Cerebellar nuclear complex (tissue), 1 donor: ENCODE measurements at places on chromosomes 13 and 19.
A peak's percentile ranks its signal among the peaks of the same experiment; 100 is the strongest.

GRCh38 chr19:7074705-7075282, 5.3 kb downstream of the ZNF557 start:
- no peak for DNase-seq

DNA sequence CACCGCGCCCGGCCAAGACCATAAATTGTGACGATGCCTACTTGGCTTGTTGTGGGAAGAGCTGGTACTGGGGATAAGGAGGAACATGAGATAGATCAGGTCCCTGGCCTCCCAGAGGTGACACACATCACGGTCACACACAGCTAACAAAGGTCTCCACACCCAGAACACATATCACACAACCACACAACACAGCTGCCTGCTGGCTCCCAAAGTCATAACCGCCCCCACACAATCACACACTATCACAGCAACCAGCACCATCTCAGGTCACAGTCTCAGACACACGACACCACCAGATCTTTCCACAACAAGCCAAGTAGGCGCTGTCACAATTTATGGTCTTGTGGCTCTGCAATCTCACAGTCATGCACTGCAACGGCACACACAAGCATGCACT, 5.7 kb downstream of the COL5A3 start:
- no peak for DNase-seq

DNA sequence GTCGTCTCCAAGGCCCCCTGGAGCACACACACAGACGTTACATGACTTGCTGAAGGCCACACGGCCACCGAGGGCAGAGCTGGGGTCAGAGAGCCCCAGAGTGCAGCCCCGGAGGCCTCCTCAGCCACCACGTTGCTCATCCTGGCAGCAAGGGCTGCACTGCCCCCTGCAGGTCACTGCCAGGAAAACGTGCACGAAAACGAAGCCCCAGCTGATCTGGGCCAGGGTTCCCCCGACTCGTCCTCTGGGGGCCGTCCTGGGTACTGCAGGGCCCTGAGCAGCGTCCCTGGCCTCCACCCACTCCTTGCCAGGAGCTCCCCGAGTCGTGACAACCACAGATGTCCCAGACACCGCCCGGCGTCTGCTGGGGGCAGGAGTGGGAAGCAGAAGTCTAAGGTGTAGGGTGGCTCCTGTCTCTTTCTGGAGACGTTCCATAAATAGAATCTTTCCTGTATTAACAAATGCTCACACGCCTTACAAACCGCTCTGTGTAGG, 3.4 kb downstream of the TPGS1 start:
- peak; percentile 3 for DNase-seq

GRCh38 chr19:19137556-19138108, 646 bp downstream of the TMEM161A start:
- no peak for DNase-seq

DNA sequence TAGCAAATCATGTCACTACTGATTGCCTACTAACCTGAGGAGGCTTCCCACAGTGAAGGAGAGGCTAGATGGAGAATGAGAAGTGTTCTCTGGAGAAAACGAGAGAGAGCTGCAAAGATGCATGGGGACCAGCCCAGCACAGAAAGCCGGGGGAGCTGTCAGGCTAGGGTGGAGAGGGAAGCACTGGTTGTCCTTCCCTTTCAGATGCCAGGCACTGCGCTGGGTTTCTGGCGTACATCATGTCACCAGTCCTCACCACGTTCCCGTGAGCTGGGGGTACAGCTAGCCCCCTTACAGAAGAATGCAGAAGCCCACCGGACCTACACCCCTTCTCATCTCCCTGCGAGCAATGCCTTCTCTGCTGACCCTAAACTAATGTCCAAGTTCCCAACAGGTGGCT, 86.0 kb downstream of the STK24 start:
- no peak for DNase-seq

DNA sequence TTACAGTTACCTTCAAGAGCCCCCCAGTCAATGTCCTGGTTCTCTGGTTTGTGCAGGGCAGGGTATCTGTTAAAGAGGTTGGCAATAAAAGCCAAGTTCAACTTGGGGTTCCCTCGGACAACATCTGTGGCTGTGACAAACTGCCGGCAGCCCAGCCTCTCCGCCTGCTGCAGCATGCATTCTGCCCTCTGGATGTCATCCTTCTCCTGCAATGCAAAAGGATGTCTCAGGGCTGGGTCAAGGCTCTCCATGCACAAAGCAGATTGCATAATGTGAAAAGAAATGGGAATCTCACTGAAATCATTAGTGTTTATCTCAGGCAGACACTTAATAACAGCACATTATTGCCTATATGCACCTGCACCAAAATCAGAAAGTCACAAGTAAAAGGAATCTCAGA, 35.1 kb downstream of the LCP1 start:
- DNase-seq, result no peak

- DNase-seq, result no peak
Measured at GRCh38 chr13:30857018-30857417, 49.1 kb upstream of the MEDAG start.

DNA sequence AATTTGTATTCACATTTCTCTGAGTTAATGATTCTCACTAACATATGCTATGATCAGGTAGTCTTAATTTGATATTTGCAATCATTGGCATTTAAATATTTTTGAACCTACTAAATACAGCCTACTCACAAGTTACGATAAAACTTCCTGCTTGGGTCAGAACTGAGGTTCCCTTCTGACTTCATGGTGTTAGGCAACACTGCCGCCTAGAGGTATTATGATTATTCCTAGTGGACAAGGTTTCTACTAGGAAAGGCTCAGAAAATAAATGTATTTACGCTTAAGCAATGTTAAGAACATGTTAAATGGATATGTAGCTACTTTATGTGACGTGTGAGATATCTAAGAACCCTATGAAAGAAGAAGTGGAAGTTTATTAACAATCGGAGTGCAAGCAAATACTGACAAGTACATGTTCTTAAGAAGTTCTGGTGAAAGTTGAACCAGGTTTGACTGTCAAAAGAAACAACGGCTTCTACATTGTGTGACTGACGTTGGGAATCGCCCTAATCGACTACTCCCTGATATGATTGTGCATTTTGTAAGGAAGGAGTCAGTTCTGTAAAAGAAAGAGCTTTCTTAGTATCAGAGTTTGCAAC, 1395.8 kb downstream of the SLITRK5 start:
- no peak for DNase-seq

GRCh38 chr19:32268381-32268780, 77.0 kb upstream of the ZNF507 start:
- no peak for DNase-seq

DNA sequence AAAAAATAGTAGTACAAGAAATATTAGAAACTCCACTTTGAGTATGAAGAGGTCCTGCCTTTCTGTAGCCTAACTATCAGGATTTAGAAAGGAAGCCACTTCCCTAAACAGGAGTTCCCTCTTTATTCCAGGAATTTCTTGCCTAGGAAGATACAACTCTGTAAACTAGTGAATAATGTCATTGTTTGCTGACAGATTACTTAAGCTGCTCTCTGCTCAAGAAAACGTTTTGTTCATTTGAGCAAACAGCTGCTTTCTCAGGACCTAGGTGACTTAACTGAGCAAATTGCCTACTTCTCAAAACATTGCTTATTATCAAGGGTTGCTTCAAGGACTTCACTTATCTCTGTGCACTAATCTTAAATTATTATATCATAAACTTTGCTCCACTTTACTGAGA, 1419.4 kb upstream of the SLC10A2 start:
- DNase-seq, result no peak

- DNase-seq, result no peak
Measured at GRCh38 chr13:113468472-113469201, 15.3 kb upstream of the ADPRHL1 start.

DNA sequence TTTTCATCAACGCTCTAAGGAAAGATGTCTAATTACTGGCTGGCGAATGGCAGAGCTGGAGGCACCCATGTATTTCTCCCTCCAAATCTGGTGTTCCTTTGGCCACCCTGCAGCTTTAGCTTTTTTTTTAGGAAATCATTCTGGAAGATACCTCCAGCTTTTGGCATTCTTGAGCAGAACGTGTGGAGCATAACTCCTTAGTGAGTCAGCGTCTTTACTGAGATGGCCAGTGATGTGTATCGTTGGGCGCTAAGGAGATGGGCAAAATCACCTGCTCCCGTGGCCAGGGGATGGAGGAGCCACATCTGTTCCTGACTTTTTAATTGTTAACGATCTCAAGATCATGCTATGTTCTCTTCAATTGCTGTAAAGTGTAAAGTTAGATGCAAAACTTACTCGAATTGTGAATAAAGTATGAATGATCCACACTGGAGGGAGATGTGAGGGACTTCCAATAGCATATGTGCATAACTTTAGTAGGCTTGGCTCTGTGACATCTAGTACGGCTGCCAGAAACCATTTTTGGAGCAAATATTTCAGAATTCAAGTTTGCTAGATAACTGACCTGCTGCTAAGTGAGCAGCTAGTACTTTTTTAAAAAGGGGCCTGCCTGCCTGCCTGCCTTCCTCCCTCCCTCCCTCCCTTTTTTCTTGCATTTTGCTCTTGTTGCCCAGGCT, 24.4 kb upstream of the C1QTNF9 start:
- DNase-seq, result no peak

DNA sequence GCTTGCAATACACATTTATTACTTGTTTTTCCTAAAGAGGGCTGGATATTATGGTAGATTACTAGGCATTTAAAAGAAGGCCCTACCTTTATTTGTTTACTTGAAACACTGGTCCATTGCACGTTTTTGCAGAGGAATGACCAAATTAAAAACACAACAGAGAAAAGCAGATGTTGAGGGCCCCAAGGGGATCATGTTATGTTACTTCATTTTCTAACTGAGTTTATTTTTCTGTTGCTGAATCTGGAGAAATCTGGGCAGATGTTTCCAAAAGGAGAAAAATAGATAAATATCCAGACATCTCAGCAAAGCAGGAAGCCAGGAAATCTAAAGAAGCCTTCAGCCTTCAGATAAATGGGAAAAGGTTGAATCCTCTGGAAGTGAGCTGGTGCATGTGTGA, 353.0 kb downstream of the NDFIP2 start:
- DNase-seq, result no peak

DNA sequence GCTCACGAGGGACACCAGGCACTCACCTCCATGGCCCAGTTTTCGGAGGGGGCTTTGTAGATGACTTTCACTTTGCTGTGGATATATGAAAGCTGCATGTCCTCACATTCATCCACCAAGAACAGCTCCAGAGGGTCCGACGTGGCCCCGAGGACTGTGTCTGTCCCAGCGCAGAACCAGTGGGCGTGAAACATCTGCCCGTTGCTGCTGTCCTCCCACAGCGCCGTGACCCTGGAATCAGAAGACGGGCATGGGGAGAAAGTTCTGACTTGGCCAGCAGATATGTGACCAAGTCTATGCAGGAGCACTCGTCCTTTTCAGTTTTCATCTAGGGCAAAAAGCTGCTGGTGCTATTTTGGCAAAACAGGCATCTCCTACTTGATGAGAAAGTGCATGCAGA, 29.7 kb upstream of the EIF3G start:
- DNase-seq, result no peak

DNA sequence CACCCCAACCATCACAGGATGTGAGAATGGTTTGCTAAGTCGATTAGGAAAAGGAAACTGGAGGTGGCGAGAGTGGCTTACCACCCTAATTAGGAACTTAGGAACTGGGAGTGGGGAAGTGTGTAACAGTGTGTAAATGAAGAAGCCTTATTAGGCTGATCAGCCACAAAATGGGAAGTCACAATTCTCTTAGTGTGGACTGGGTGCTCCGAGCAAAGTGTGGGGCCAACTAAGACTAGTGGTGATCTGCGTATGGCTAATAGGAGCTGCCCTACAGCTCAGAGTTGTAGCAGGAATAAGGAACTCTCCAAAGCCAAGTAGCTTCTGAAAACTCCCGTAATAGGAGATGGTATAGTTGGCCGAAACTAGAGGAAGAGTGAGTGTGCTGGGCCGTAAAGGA, 7.6 kb downstream of the SIGLEC11 start:
- no peak for DNase-seq

DNA sequence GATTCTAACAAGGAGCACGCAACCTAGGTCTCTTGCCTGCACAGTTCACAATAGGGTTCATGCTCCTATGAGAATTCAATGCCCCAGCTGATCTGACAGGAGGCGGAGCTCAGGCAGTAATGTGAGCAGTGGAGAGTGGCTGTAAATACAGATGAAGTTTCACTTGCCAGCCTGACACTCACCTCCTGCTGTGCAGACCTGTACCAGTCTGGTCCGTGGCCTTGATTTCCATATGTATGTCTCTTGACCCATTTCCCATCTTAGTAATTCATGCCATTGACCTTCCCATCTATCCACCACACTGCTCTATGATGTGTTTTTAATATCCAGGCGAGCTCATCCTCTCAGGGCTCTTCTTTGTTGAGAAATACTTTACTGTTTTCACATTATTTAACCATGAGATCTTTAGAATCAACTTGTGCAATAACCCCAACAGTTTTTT, 95.2 kb downstream of the LRCH1 start:
- no peak for DNase-seq

- DNase-seq, result no peak
Measured at GRCh38 chr19:11422163-11423065, 3.3 kb upstream of the RGL3 start.

- DNase-seq, result no peak
Measured at GRCh38 chr19:16319481-16319880, 5.1 kb upstream of the KLF2 start.

DNA sequence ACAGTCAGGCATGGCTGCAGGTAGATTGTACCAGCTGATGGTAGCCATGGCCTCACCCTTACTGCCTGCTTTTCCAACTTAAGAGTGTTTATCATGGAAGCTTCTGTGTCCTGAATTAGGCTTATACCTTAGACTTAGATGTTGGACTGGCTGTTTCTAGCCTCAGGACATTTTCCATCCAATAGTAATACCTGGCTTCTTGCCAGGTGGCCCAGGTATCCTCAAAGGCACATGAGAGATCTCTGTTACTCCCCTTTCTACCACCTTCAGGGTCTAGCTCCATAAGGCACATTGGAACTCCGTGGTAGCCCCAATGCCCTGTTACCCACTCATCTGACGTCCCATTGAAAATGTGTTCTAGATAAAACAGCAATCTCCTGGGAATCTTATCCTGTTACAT, 407.5 kb downstream of the SPRY2 start:
- no peak for DNase-seq

DNA sequence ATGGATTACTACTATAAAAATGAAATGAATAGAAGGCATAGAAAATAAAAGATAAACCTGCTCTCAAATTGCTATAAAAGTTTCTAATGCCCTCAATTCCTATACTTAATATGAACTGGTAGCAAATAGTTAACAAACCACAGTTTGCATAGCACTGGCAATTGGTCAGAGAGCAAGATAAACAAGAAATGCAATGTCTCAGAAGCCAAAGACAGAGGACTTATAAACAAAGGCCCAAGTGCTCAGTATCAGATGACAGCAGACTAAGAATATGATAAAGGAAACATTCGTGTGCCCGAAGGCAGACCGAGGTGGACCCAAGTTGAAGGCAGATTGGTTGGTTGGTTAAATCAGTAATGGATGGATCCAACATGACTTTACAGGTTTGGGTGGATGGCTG, 50.6 kb downstream of the IPO5 start:
- DNase-seq, result no peak
